Activated CD4-positive, alpha-beta T cell treated with anti-CD3 and anti-CD28 coated beads for 4 hours (primary cell): ENCODE measurements at places on chromosomes 3 and 15.

DNA sequence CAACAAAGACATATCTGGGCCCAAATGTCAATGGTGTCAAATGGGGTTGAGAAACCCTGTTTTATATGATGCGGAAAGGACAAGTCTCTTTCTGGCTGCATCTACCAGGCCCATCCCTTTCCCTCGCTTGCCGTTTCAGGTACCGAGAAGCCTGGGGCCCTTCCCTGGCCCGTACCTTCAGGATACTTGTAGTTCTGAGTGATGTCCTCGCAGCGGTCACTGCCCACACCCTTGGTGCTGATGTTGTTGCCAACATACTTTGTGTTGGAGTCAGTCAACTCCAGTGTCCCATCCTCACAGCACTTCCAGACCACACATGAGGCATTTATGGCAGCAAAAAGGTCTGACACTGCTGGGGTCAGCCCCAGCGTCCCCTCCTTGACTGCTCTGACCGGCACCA is 13.8 kb downstream of the EPB42 start:
- DNase-seq, result no peak

- no peak for DNase-seq
Observed at GRCh38 chr3:11699083-11699427, 55.3 kb upstream of the VGLL4 start.

- no peak for DNase-seq
Observed at GRCh38 chr3:43178891-43179366, 73.0 kb upstream of the POMGNT2 start.

DNA sequence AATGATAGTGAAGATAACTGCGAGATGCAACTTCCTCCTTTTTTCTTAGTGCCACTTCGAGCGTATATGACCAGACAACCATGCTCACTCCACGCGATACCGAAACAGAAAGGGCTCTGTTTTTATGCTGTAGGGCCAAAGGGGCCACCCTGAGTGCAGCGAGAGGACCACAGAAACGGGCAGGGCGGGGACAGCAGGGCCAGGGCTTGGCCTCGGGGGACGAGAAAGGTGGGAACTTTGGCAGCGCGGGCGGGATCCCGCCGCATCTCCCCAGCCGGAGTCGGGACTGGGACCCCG is 483 bp downstream of the VPS13C start:
- peak; percentile 56 for DNase-seq

GRCh38 chr3:33095436-33095835 is 1.5 kb downstream of the GLB1 start:
- no peak for DNase-seq

GRCh38 chr3:150006794-150007193 is 36.1 kb upstream of the PFN2 start:
- no peak for DNase-seq

- DNase-seq, result no peak
Observed at GRCh38 chr15:25596644-25597562, 158.1 kb upstream of the UBE3A start.

GRCh38 chr3:46449755-46450552 is 14.8 kb downstream of the LTF start:
- DNase-seq, result no peak

- DNase-seq, result no peak
Observed at GRCh38 chr3:109382588-109382987, 45.2 kb upstream of the DPPA4 start.

DNA sequence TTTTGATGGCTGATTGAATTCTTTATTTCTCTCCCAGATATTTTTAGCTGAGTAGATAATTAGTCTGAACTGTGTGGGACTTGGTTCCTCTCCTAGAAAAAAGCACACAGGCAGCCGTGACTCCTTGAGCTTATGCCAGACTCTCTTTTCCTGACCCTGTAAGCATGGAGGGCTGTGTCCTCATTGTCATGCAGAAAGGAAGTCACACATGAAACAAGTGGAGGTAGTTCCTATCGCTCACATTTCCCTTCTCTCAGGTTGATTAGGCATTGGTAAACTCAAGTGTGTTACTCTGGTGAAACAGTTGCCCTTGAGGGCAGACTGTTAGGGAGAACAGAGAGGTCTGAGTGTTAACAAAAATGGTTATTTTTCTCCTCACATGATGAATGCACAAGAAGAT is 6.3 kb upstream of the RTP4 start:
- no peak for DNase-seq

GRCh38 chr3:44334326-44334725 is 4.2 kb upstream of the TCAIM start:
- DNase-seq, result no peak

DNA sequence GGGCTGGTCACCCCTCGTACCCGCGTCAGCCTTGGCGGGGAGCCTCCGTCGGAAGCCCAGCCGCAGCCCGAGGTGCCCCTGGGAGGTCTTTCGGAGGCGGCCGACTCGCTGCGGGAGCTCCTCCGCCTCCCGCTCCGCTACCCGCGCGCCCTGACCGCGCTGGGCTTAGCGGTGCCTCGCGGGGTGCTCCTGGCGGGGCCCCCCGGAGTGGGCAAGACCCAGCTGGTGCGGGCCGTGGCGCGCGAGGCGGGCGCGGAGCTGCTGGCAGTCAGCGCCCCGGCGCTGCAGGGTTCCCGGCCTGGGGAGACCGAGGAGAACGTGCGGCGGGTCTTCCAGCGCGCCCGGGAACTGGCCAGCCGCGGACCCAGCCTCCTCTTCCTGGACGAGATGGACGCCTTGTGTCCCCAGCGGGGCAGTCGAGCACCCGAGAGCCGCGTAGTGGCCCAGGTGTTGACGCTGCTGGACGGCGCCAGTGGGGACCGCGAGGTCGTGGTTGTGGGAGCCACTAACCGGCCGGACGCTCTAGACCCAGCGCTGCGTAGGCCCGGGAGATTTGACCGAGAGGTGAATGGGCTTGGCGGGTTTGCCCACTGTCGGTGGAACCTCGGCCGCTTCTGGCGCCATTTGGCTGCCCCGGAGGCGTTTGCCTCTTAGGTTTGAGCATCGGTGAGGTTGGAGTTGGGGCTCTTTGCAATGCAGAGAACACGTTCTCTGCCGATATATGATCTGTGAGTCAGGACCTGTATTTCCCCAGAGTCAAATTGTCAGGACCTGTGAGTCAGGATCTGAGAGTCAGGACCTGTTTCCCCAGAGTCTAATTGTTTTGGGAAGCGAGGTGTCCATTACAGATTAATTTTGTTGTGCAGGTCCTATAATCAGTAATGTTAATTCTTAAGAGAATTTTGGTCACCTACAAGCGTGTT is 24.9 kb upstream of the GATM start:
- DNase-seq, result peak; percentile 26

DNA sequence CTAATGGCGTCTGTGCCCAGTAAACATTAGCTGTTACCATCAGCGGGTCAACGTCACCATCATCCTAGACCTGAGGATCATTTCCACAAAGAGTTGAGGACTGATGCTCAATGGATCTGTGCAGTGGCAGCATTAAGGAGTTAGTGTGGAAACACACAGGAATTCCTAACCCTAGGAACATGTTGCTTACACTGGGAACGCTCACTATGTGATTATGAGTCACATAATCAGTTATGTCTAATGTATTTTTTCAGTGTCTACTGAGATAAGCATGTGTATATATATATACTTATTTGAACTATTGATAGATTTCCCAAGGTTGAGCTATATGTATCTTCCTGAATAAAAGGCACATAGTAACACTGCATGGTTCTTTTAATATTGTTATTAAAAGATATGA is 19.0 kb downstream of the ARNT2 start:
- no peak for DNase-seq

DNA sequence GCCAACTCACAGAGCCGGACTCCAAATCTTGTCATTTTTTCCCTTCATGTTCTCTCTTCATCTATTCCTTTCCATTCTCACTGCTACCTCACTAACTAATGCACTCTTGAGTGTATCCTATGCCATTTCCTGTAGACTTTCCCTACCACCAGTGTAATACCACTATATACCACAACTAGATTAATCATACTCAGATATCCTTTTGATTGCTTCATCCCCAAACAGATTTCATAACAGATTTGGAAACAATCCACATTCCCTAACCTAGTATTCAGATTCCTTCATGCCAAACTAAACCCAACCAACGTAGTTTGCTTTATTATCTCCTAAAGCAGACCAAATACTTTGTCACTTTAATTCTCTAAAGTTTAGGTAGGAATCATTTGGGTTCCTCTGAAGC is 2.6 kb upstream of the PLOD2 start:
- no peak for DNase-seq

GRCh38 chr15:63918317-63918672 is 84.5 kb upstream of the HERC1 start:
- no peak for DNase-seq

GRCh38 chr3:163878396-163878795 is 1199.9 kb downstream of the SI start:
- no peak for DNase-seq

DNA sequence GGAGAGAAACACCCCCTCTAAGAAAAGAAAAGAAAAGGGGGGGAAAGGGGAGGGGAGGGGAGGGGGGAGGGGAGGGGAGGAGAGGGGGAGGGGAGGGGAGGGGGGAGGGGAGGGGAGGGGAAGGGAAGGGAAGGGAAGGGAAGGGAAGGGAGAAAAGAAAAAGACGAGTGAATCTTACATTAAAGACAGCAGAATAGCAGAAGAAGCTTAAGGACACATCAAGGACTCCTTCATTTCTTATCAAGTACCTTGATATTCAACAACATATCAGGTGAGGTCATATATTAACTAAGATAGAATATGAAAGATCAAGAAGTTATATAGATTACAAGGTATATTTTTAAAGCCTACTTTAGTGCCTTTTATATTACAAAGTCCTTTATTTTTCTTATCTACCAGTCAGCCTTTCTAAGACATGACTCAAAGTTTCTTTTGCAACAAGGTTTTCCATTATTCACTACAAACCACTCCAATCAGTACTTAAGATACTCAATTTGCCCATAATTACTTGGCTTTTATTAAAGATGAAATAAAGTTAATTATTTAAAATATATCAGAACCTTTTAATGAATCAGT is 17.7 kb upstream of the AADAC start:
- DNase-seq, result no peak

- no peak for DNase-seq
Observed at GRCh38 chr3:186994000-186994955, 64.0 kb downstream of the ST6GAL1 start.

DNA sequence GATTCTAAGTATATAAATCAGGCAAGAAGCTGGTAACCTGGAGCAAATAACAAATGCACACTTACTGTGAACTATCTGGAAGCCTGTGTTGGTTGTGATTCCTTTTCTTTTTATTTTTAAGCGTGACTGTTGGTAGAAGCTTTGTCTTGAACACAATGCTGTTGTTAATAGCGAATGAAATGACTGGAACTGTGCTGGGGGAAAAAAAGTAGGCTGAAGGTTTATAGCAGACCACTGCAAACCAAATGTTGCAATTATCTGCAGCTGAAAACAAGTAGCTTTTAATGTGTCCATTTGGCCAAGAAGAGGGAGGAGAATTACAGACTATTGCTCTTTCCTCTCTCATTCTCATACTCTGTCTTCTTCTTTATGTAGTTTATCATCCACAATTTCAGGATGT is 184.5 kb upstream of the DNAJC19 start:
- no peak for DNase-seq

GRCh38 chr15:77985031-77985930 is 92.2 kb downstream of the TBC1D2B start:
- DNase-seq, result no peak

DNA sequence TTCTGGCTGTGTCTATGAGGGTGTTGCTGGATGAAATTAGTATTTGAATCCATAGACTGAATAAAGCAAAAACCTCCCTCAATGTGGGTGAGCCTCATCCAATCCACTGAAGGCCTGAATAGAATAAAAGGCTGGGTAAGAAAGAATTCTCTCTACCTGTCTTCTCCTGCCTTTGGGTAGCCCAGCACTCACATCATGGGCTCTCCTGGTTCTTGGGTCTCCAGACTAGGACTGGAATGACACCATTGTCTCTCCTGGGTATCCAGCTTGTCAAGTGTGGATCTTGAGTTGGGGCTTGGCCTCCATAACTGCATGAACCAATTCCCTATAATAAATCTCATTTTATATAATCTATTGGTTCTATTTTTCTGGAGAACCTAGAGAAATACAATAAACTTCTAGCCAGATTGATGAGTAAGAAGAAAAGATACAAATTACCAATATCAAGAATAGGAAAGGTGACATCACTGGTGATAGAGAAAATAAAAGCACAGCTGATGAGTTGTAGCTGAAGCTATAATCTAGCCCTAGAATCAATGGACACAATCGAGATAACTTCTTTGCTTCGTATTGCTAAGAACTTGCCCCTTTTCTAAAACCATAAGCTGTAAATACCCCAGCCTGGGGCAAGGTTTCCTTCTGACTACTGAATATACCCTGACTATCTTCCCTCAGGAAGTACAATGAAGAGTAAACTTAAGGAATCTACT is 106.4 kb downstream of the ANO10 start:
- no peak for DNase-seq

DNA sequence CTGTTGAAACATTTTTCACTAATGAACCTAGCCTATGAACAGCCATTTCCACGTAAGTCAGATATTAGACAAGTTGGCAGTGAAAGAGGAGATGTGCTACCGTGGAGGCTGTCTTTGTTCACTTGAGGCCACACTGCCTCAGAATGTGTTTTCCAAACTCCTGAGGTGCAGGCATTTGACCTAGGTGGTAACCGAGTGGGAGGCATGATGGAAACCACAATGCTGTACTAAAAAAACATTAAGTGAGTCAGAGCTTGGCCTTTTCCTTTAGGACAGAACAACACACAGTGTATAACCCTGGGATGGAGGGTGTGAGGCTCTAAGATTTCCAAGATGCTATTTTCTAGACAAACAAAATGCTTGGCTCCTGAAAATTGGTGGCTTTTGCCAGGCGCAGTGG is 406.3 kb downstream of the SOX2 start:
- no peak for DNase-seq

GRCh38 chr3:98722389-98722788 is 40.8 kb upstream of the ST3GAL6 start:
- no peak for DNase-seq

GRCh38 chr3:159786489-159787177 is 202.0 kb upstream of the IL12A start:
- no peak for DNase-seq
